ENCODE measurements at places on chromosomes 4 and X.

- DNase-seq = no peak
Observed at GRCh38 chrX:103276581-103277002, at the start of gene TCEAL5. TSS of gene TCEAL5 (minus strand) at chrX:103276750. CDS start at chrX:103274563, 2,187 bp downstream.

DNA sequence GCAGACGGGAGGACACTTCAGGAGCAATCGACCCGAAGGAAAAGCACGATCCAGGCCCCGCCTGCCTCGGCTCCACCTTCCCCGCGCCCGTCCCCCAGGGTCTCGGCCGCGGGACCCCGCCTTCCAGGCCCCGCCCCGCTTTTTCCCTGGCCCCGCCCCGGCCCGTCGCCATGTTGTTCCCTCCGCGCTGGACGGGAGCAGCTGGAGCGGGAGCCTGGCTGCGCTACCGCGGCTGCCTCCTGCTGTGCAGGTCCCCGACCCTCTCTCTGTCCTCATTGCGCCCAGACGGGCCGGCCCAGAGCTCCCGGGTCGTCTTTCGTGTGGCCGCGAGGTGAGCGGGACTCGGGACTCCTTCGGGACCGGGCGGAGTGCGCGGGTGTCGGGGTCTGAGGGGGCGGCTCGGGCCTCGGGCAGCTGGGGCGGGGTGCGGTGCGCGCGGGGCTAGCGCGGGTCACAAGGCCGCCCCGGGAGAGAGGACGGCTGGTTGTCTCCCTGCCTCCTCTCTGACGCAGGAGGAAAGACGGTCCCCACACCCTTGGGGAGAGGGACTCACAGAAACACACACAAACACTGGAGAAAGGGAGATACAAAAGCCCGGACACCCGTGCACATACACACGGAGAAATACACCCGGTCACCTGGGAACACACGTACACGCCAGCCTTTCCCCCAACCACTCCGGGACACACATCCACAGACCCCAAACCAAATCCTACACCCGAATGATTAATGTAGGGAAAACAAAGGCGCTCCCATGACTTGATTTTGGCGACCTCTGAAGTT lies at the start of gene RAB9A:
Gene RAB9A (plus strand): TSS at position 171 of the 783 bp plus-strand sequence. CDS start 19,619 bp downstream, outside the sequence.
- peak; percentile 65 for DNase-seq

DNA sequence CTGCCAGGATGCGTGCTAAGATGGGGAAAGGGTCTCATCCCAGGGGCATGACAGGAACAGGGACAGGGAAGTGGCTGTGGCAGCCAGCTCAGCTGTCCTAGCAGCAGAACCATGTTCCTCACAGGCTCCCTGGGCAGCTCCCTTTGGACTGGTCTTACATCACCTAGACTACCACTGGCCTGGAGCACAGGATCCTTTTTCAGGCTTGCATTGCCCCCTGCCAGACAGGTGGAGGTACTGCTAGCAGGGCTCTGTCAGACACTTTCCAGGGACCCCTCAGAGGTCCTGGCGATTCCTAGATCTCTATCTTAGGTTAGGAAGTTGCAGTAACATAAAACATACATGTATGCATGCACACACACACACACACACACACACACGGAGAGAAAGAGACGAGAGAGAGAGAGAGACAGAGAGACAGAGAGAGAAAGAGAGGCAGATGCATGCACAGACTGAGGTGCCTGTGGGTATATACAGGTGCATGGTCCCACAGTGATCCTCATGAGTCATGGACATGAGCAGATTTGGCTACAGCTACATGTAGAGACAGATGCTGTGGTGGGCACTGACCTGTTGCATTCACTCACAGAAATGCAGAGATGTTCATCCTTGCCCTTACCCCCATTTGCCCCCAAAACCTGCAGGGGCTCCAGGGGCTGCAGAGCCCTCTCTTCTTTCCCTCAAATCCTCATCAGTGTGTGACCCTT lies 63.6 kb downstream of the STARD8 start:
- DNase-seq = no peak

- DNase-seq = no peak
Observed at GRCh38 chrX:24097741-24098260, 43.0 kb downstream of the EIF2S3 start.
